Lung (tissue), 17 donors: ENCODE measurements at places on chromosomes 7 and 10. TPM values are rescaled to one million over a fixed set of nuclear protein-coding genes. Genes with fewer than 3 reads are reported as not detected.
A peak's percentile ranks its signal among the peaks of the same experiment; 100 is the strongest.

GRCh38 chr10:11509036-11509435 is 102.4 kb downstream of the USP6NL start:
- no peak for DNase-seq

DNA sequence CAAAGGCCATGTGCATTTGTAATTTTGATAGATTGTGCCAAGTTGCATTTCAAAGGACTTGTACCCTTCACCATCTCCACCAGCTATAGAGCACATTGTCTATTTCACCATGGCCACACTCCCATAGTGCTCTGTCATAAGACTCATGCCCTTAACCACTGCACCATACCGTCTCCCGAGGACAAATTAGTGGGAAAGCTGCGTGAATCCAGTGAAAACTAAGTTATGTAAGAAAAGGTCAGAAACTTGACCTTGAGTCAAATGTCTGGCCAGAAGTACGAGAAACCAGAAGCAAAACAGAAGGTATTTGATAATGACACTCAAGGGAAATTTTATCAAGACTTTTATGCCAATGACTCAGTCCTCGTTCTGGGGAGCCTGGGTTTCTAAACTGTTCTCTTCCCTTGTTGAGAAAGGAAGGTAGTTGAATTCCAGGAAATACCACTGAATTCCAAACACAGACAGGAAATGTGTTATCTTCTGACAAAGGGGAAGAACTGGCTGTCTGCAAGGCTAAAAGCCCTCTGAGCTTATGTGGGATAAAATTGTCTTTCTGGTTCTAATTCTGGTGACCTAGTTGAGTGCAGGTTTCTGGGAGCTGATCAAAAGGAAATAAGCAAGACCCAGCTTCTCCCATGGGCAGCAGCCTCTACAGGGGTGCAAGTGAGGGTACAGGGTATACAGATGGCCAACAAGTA is 49.7 kb downstream of the CDK1 start:
- DNase-seq: no peak

DNA sequence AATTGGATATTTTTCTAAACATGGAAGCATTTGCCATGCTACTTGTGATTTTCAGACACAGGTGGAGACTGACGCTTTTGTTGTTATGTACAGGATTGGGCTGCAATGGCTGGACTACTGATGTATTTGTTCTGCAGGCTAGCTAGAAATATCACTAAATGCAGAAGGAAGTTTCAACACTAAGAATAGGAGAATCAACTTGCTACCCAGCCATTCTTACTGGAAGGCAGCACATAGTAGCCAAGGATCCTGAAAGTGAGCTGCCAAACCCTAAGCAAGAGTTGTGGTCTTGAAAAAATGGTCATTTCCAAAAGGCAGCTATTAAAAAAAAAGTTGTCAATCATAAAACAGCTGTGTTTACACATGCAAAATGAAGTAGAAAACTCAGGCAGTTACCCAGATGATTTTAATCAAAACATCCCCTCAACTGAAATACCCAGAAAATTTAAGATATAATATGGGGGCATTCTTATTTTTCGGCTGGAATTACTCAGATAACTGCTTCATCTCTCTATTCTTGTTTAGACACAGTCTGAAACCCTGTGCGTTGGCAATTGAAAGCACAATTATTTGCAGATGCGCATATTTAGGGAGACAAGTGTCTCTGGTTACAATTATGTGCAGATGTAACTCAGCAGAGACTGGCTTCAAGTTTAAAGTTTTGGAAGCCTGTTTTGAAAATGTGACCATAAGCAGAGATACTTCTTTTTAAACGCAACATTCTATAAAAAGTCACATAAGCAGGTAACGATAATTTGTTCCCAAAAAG is 31.2 kb downstream of the GFRA1 start:
- peak; percentile 15 for DNase-seq

GRCh38 chr7:27140126-27140857 is 3.2 kb downstream of the HOXA5 start:
- no peak for DNase-seq

GRCh38 chr10:17354781-17355180 is 99.6 kb downstream of the ST8SIA6 start:
- no peak for DNase-seq

DNA sequence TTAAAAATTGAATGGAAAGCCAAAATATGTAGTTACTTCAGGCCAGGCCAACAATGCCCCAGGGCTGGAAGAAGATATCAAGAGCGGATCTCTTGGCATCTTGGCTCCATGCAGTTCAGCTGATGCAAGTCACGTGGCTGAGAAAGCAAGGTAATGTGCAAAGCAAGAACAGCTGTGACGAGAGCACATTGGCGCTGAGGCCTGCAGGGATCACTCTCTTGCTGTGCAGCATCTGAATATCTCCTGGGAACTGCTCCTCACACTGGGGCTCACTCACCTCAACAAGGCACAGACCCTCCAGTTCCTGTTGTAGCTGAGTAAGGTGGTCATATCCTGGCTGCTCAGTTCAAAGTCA is 14.0 kb downstream of the AKR1B1 start:
- DNase-seq: no peak

DNA sequence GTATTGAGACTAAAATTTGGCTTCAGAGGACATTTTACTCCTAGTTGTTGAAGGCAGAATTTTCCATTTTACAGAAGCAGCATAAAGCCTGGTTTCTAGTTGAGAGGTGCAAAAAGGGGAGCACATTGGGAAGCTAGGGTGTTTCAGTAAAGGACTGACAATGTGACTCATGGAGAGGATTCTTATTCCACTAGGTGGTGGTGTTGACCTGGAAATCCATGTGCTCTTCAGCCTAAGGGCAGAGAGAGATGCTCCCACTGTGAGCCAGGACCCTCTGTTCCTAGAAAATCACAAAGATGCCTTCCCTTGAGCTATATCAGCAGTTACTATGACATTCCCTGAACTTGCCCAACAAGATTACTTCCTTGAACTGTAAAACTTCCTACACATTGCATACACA is 687.8 kb downstream of the IPMK start:
- DNase-seq: no peak

DNA sequence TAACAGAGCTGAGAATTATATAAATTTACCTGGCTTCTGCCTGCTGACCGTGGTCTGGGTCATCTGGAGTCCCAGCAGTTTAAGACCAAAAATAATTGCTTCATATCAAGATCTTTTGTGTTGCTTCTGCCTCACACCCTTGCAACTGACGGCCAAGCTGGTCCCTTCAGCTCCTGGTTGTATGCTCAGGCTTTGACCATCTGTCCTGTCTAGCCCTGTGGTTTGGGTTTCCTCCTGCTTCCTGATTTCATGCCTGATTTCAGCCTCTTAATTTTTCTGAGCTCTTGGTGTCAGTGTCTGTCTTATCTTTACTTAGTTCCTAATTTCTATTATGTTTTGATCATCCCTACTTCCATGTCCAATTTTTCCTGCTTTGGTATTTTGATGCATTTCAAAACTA is 87.9 kb upstream of the PLXDC2 start:
- no peak for DNase-seq

GRCh38 chr10:91210435-91210834 is 10.0 kb upstream of the PCGF5 start:
- DNase-seq: peak; percentile 34

DNA sequence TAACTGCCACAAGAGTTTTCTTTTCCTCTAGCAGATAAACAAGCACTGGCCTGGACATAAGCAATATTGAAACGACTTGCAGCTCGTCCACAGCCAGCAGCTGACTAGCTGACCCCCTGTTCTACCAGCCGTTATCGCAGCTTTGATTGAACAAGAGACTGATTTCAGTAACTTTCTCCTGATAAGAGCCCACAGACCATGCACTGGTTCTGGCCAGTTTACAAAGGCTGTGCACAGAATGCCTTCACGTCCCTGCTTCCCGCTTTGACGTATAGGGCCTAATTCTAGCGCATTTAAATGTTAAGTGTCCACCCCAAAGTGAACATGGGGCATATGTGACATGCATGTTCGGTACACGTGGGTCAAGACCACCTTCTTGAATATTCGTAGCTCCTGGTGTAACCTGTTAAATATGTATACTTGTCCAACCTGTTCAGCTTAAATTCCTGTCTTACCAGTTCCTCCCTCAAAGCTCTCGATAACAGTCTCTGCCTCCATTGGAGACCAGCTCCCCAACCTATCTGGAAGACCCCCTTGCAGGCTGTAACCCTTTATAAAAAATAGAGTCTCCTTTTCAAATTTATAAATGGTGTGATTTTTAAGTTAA is 69.2 kb downstream of the LYZL1 start:
- peak; percentile 72 for DNase-seq

DNA sequence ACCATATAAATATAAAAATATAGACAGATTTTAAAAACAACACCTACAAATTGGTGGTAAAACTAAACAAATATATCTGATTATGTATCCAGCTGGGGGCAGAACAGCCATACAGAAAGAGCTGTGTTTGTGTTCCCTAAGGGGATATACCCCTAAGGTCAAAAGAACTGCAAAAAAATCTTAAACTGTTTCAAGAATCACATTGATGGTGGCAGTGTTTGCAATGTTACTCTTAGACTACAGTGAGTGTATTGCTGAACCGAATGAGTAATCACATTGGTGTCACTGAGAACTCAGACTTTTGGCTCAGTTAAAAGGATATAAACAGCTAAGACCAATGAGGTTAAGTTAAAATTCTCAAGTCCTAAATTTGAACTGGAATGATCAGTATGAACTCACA is 27.1 kb upstream of the PTPRN2 start:
- DNase-seq: no peak

DNA sequence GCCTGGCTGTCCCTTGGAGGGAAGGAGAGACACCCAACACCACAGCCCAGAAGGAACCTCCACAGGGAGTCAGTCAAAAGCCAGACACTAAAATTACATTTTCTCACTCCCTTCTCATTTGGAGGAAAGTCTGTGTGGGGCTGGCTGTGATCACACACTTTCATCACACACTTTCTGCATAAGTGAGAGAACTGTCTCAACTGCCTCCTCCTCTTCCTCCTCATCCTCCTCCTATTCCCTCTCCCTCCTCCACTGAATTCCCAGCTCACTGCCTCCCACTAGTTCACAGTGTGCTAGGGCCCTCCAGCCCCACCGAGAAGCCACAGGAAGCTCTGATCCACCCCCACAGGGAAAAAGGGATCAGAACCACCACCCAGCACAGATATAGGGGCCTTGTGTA is 91.6 kb downstream of the KCNMA1 start:
- no peak for DNase-seq

The TACR2 gene
- 0.83 TPM for total RNA-seq

The PGAM2 gene
- total RNA-seq: not detected

The RASA4 gene
- 21.0 TPM for total RNA-seq

The TFR2 gene
- total RNA-seq: 2.1 TPM

The PLPP4 gene
- total RNA-seq: not detected

The NACAD gene
- total RNA-seq: 3.7 TPM

The CYP26C1 gene
- not detected for total RNA-seq
